CD4-positive, alpha-beta T cell treated with Interleukin-6 for 4 hours (primary cell): ENCODE measurements at places on chromosomes 5 and 9.
A peak's percentile ranks its signal among the peaks of the same experiment; 100 is the strongest.

DNA sequence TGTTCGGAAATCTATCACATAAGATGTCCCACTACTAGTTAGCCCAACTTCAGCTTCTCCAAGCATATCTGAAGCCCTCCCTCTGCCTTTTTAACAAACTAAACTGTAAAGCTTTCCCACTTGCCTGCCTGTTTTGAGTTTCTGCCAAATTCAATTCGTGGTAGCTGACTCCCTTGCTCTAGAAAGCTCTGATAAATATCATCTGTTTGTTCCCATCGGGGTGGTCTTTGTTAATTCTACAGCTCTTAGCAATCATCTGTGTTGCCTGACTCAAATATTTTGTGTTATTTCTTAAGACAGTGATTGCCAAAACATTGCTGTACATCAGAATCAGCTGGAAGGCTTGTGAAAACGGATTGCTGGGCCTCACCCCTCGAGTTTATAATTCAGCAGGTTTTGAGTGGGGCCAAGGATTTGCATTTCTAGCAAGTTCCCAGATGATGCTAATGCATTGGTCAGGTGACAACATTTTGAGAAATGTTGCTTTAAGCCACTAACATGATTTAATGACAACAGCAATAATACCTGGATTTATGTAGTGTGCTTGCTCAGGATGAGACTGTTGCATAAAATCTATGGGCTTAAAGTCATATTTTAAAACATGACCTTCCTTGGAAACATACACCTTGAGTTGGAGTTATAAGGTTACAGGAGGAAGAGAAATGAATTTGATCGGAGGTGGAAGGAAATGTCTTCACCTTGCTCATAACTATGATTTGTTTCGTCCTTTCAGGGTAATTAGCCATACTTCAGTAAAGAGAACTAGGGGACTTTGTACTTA, 631.9 kb downstream of the PSAT1 start:
- no peak for DNase-seq

DNA sequence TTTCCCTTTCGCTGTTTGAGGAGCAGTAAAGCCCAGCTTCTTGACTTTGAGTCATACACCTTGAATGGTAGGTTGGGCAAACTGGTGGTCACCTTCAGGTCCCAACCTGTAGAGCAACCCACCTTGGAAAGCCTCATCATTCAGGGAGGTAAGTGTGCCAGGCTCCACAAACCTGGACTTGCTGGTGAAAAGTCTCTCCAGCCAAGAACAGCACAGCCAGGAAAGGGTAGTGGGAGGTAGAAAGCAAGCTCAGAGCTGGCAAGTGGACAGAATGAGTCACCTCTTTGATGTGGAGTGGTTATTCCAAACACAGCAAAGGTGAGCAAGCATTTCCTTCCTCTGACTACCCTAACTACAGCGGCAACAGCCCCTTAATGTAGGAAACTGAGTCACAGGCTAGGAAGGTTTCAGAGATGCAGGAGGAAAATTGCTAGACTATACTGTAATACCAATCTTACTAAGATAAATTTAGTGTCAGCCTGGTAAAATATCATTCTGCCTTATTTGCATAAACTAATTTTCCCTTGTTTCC, 117.5 kb upstream of the MTAP start:
- peak; percentile 19 for DNase-seq

GRCh38 chr9:97406620-97407177, 5.2 kb upstream of the TDRD7 start:
- DNase-seq, result no peak

GRCh38 chr5:151214614-151215545, 9.0 kb downstream of the CCDC69 start:
- peak; percentile 55 for DNase-seq

DNA sequence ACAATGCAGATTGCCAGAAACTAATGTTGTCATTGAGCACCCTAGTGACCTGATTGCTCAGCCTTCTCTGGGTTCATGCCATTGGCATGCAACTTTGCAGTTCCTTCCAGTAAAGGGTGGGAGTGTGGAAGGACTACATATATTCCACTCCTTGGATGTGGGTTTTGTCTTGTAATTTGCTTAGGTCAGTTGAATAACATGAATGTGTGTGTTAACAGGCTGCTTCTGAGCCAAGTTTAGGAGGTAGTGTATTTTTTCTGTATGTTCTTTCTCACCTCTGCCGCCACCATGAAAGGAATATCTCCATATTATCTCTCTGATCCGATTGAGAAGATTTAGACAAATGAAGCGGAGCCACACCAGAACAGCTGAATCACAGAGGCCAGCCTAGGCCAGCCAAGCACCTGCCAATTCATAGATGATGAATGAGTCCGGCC, 1929.6 kb upstream of the CDH6 start:
- DNase-seq, result no peak

- DNase-seq, result no peak
Observed at GRCh38 chr9:88017096-88017495, 42.8 kb upstream of the CDK20 start.

DNA sequence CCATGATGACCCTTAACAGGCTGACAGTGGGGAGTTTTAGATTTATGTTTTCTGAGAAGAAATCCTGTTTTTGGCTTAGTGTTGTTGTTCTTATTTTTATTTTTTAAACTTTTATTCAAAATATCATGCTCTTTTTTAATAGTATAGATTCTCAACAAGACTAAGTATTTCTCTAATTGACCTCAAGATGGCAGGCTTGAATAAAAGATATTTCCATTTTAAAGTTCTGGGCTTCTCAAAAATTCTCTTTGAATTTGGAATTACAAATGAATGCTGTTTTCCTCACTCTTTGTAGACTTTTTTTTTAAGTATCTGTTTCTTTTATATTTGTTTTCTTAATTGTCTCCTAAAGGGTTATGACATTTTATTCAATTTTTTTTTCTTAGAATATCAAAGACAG, 50.0 kb upstream of the SH3GL2 start:
- no peak for DNase-seq

DNA sequence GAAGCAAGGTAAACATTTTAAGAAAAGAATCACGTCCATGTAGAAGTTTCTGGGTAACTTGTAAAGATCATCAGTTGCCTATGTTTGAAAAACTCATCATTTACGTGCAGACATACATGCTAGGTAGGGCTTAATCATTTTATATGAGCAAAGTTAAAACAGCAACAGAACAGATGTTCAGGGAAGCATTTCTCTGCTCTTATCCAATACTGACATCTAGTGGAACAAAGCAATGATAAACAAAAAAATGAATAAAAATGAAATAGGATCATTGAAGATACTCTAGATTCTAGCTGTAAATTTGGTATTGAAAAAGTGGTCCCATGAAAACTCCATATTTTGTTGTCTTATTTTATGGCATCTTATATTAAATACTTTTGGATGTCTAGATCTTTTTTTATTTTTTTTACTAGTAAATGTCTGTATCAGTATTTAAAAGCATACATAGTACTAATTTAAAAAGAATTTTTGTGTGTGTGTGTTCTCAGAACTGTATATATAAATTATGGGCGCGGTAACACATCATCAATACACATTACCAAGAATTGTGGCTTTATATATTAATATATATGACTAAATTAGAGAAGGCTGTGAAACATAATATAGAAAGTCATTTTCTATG, 1050.2 kb downstream of the CDH12 start:
- DNase-seq, result no peak

DNA sequence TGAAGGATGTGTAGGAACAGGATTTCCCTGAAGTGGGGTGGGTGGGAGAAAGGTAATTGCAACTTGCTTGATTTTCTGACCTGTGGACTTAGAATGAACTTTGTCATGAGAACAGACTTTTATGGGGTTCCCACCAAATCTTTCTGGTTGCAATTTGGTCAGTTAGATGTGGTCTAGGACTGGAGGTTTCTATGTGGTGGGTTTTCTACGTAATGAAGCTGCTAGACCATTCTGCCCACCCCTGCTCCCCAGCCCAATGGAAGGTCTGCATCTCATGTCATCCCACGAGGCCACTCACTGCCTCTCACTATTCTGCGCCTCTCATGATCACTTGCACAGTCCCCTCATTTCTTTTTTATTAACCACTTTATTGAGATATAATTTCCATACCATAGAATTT, 37.9 kb upstream of the GZMA start:
- DNase-seq, result no peak

DNA sequence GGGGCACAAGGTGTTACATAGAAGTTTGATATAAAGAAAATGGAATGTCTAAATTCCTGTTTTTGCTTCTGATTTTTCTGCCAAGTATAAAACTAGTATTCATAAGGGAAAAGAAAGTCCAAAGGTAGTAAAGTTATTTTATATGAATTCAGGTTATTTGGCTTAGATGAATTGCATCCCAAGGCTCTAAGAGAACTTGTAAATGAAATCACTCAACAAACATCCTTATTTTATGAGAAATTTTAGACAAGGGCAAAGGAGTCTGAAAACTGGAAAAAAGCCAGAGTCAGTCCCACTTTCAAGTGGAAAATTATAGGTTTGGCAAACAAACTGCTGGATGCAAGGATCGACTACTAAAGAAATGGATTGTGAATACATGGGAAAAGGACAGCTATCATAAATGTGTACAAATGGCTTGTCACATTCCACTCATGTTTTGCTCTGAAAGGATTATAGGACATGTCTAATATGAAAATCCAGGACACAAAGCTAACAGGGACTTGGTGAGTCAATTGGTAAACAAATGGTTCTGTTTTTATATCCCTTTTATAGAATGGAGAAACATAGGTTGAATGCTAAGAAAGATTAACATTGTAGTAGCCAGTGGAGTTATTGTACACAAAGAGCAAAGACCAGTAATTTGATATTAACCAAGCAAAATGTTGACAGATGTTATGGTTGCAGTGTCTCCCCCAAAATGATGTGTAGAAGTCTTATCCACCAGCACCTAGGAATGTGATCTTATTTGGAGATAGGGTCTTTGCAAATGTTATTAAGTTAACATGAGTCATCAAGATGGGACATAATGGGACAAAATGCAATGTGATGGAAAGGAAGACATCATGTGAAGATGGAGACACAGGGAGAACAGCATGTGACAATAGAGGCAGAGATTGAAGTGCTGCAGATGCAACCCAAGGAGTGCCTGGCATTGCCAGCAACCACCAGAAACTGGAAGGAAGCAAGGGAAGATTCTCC, 495.7 kb downstream of the TLE1 start:
- no peak for DNase-seq

DNA sequence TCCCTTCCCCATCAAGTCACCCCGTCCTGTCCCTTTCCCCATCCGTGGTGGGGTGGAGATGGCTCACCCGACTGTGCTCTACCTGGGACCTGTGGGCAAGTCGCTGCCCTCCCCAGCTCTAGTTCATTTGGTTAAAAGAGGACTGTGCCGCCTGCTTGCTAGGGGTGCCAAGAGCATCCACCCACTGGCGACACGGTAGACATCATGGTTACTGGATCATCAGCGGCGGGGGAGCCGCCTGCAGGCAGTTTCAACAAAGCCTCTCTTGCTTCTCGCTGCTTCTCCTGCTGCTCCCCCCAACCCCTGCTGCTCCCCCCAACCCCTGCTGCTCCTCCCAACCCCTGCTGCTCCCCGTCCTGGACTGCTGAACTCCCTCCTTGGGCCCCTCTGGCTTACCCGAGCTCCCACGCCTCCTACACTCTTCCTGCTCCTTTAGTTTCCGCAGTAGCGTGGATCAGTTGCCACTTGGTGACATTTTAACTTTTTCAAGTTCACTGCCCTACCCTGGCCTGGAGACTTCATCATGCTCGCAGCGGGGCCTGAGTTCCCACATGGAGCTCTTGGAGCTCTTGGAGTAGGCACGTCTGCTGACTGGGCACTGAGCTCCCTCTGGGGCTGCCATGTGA, 22.0 kb upstream of the SCGB3A1 start:
- DNase-seq, result no peak

GRCh38 chr5:50958852-50959457, 292.5 kb downstream of the PARP8 start:
- peak; percentile 18 for DNase-seq

DNA sequence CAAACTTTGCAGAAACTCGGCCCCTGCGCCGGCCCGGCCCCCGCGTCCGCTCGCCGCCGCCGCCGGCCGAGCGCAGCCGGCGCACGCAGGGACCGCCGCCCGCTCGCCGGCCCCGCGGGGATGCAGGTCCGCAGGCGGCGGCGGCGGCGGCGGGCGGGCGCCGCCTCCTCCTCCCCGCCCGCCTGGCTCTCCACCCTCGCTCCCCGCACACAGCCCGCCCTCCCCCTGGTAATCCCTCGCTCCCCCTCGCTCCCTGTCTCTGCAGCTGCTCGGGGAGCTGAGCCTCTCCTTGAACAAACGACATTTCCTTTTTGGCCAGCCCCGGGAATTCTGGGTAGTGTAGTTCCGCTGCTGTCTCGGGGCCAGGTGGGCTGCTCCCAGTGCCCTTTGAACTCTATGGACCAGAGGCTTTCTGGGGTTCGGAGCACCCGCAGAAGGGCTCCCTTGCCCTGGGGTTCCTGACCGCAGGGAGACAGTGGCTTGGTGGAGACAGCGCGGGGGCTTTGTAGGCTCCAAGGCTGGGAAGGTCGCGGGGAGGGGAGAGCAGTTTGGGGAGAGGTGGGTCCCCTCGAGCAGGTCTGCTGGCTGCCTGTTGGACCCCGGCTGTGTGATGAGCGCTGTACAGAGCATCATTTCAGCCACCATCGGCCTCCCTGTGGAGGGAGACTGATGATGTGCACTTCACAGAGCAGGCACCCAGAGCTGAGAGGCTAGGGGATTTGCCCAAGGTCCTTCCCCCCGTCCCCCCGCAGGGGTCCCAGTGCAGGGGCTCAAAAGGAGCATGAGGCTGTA, 1.8 kb upstream of the FAM78A start:
- peak; percentile 81 for DNase-seq

GRCh38 chr9:133440874-133441273, 18.7 kb downstream of the ADAMTS13 start:
- DNase-seq, result no peak

GRCh38 chr5:131067636-131068035, 97.4 kb downstream of the HINT1 start:
- DNase-seq, result no peak

- DNase-seq, result no peak
Observed at GRCh38 chr9:103186959-103187358, 191.8 kb downstream of the CYLC2 start.

DNA sequence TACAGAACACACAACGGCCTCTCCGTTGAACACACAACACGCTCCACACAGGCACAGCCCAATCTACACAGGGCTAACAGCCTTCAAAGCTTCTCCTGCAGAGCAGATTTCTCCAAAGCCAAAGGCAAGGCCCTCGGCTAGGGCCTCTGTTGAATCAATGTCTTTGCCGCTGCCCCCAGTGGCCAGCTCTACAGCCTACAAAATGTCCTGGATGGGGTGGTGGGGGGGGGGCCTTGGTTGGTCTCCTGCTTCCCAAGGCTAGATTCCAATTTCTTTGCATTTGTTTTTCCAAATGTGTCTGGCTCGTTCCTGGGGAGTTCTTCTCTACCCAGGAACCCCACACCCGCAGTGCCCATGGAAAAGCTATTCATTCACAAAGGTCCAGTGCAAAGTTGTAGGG, 167.2 kb downstream of the PAX5 start:
- DNase-seq, result no peak

DNA sequence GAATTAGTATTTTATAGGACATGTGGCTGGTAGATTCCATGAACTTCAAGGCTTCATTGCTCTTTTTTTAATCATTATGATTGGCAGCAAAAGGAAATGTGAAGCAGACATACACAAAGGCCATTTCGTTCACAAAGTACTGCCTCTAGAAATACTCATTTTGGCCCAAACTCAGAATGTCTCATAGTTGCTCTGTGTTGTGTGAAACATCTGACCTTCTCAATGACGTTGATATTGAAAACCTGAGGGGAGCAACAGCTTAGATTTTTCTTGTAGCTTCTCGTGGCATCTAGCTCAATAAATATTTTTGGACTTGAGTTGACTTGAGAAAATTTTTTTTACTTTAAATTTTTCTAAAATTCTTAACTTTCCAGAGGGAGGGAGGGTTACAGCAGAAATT, 12.4 kb downstream of the KCNV2 start:
- no peak for DNase-seq

GRCh38 chr5:131433109-131433508, 169.3 kb downstream of the CDC42SE2 start:
- no peak for DNase-seq
